ENCODE measurements at places on chromosomes 2 and 18.

DNA sequence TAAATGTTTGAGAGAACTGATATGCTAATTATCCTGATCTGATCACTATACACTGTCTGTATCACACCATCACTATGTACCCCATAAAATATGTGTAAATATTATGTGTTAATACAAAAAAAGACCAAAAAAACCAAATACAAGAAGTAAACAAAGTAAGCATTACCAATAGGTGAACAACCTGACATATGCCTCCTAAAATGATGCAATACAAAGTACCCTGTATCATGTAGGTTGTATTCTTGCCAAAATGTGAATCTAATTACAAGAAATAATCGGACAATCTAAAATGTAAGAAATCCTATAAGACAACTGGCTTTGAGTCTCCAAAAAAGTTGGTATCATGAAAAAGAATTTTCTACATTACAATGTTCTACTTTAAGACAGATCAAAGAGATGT is 7.8 kb downstream of the POLR1A start:
- DNase-seq = no peak

DNA sequence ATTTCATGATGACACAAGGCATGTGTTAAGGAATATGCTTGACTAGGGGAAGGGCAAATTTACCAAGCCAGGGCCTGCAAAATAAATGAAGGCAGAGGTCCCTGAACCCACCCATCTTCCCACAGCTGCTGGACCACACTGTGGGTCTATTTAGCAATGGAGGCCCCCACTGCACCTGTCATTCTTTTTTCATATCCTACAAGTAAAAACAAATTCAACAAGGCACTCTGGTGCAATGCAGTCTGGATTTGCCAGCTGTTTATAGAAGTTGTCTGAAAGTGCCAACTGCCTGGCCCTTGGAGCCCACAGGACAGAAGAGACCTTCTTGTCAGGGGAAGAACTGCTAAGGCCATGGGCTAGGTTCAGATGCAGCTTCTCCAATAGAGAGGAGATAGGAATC is 112.8 kb upstream of the ATL2 start:
- no peak for DNase-seq

GRCh38 chr18:8623549-8624106 is 14.4 kb downstream of the RAB12 start:
- peak; percentile 22 for DNase-seq

DNA sequence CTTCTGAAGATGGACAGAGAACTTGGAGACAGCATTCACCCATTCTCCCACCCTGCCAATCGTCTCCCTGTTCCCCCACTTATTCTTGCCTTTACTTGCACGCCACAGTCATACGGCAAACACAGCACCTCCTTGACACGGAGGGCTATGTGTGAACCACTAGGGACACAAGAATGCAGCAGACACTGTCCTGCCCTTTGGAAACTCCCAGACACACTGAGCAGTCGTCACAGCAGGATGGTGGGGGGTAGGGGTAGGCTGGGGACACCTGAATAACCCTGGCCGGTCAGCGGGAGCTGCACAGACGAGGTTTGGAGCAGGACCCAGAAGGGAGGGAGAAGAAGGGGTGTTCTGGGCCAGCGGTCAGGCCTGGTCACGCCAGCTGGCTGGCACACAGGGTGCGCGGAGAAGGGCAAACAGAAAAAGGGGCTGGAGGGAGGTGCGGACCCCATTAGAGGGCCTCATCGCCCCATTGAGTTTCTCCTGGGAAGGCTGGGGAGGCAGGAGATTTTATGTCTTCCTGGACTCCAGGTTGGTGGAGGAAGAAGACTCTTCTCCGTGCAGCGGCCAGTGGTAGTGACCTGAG is 40.0 kb upstream of the FOSL2 start:
- no peak for DNase-seq

DNA sequence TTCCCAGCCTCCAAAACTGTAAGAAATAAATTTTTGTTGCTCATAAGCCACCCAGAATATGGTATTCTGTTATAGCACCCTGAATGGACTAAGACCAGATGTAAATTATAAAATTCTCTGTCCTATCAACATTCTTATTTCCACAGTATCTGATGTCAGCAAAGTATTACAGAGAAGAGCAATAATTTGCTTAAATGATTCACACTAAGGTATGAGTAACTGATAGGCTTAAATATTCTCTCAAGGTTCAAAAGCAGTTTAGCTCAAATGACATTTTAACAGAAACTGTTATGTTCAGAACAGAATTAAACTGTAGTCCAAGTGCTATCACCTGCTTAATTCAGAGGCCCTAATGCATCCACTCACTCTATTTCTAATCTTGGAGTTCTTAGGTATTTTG is 12.8 kb downstream of the SESTD1 start:
- no peak for DNase-seq

GRCh38 chr2:98234776-98235175 is 111.5 kb upstream of the CNGA3 start:
- no peak for DNase-seq

- no peak for DNase-seq
Observed at GRCh38 chr2:232328516-232329460, 49.8 kb upstream of the ALPP start.

- DNase-seq = no peak
Observed at GRCh38 chr18:79942211-79942610, 9.2 kb downstream of the SLC66A2 start.

DNA sequence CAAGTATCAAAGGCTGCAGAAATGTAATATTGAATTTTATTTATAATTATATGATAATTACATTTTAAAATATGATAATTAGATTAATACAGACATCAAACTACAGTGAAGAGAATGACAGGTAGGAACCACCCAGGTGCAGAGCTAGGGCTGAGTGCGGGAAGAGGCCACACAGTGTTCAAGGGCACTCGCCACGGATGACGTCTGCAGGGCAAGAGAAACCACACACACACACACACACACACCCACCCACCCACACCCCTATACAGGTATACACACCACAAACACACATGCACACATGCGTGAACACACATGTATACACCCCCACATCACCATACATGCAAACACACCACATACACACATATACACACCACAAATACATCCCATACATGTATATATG is 41.2 kb downstream of the MBP start:
- DNase-seq = no peak

DNA sequence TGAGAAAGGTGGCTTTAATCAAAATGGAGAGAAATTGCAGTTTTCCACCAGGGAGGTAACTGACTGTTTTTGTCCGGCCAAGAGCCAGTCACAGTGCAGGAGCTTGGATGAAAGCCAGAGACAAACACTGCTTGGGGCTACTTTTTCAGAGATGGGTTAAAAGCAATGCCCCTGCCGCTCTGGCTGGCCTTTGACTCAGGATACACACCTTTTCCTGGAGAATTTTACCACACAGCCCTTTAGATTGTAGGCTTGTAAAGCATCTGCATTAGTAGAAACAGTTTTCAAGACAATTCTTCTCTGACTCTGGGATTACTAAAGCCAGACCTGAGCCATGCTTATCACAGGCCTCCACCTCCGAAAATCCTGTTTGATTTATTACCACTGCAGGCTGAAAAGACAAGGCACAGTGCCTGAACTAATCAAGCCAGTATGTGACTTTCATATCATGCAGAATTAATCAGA is 79.7 kb downstream of the CCBE1 start:
- DNase-seq = peak; percentile 15

- DNase-seq = no peak
Observed at GRCh38 chr18:24094561-24094960, 44.3 kb upstream of the CABYR start.

- no peak for DNase-seq
Observed at GRCh38 chr2:66202586-66202985, 232.3 kb upstream of the MEIS1 start.

- DNase-seq = no peak
Observed at GRCh38 chr2:86789687-86790133, 1.0 kb downstream of the CD8A start.

DNA sequence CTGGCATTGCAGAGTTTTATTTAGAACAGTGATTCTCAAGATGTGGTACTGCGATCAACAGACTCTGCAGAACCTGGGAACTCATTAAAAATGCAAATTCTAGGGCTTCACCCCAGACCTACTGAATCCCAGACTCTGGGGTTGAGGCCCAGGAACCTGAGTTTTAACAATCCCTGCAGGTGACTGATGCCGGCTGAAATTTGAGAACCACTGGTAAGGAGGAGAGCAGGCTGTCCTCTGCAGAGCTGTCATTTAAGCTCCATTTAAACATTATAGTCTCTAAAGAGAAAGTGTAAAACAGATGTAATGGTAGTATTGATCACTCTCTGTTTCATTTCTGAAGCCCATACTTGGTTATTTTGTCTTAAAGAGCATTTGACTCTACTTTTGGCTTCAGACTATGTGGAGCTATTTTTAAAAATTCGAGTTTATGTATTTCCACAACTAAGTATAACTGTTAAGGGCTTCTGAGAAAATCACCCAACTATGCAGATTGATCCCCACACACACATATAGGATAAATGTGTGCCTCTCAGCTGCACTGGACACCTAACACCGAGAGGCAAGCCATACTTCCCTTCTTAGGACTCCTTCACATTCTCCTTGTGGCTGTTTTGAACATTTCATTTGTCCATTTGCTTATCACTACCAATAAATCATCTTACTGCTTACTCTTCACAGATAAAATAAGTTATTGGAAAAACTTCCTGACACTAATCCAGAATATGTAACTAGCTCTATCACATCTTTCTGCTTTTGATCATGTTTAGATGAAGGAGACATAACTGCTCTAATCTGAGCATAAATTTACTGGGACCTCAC is 487.5 kb downstream of the DLGAP1 start:
- no peak for DNase-seq

GRCh38 chr18:78242254-78242643 is 737.4 kb upstream of the SALL3 start:
- DNase-seq = no peak

- no peak for DNase-seq
Observed at GRCh38 chr2:227163998-227164762, at the start of the genes COL4A3 and COL4A4. TSS of gene COL4A3 (plus strand) at chr2:227164624. CDS start at chr2:227164727, 103 bp downstream. TSS of gene COL4A4 (minus strand) at chr2:227164205. CDS start at chr2:227147483, 16,722 bp downstream.

GRCh38 chr18:48519431-48520100 is 19.3 kb upstream of the CTIF start:
- no peak for DNase-seq

GRCh38 chr2:170986566-170987258 is 57.7 kb downstream of the GORASP2 start:
- no peak for DNase-seq

GRCh38 chr2:43041661-43042360 is 184.6 kb downstream of the ZFP36L2 start:
- DNase-seq = peak; percentile 100

DNA sequence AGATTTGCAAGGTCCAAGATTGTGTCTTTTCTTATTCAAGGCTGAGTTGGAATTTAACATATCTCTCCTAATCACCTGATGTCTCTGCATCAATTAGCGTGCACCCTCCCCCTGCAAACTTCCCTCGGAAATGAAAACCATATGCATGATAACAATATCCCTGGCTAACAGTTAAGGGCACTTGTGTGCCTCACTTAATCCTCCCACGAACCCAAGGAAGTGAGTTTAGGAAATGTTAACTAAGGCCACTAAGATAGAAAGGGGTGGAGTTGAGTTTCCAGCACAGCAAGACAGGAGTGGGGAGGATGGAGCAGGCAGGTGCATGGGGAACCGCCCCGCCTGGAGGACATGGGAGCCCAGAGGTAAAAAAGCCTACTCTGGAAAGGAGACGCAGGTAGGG is 52.4 kb upstream of the PTMA start:
- DNase-seq = no peak

DNA sequence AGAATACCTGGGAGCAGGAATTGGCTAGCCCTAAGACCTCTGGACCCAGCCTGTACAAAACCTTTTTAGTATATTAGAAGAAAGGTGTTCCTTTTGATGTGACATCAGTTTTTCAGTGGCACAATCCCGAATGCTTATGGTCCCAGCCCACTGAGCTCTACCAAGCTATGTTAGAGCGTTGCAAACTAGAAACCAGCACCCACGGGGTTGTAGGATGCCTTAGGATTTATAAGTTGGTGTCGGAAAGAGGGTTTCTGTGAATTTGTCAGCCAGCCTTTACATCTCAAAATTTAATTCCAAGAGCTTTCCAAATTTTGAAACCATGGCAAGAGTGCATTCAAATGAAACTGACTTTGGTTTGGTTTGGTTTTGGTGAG is 499 bp upstream of the LMAN1 start:
- no peak for DNase-seq

DNA sequence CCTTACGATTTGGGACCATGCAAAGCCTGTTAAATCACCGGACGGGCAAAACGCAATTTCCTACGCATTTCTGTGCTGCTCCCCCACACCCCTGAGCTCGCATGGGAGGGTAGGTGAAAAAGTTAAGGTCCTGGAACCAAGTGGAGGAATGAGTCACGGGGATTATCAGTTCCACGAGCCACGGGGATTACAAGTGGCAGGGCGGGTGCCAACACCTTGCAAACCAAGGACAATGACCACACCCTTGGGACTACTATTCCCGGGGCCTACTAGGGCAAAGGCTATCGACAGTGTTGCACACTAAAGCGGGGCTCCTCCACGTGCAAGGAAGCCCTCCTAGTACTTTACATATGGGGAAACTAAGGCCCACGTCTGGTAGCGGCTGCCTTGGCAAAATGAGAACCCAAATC is 447 bp downstream of the RETSAT start:
- DNase-seq = peak; percentile 22

DNA sequence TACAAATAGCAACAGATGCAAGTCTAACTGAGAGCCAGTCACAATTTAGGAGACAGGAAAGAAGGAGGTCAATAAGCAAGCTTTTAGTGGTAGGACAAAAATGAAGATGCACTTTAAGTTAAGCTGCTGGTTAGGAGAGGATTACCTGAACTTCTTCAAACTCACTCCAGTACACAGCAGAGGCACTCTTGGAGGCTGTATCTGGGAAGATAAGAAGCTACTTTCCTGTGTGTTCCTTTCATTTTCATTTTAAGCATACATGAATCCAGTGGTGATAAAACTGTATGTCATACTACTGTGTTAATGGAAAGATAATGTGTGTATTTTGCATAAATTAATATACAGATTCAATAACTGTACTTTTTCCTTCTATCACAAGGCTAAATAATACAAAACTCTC is 49.6 kb downstream of the HYCC2 start:
- DNase-seq = no peak

DNA sequence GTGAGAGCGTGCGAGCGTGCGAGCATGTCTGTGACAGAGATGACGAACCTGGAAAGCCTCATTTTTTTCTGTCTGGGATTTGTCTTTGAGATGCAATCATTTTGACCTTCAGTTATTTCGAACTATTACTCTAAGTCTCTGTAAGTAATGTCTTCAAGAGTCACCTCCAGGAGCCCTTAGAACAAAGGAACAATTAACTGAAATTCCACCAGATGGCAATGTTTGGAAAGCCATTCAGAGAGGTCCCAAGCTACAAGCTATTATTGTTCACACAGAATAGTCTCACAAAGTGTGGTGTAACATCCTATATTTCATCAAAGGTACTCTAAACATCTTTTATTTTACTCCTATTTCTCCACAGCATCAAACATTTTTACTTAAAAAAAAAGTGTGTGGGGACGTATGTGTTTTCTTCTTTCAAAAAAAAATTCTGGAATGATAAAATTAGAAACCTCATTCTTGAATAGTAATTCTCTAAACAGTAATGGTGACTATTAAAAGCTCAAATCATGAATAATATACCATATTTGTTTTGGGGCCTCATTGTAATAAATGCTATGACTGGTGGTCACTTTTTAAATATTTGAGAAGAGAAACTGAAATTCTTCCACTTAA is 35.1 kb upstream of the MAPRE2 start:
- peak; percentile 55 for DNase-seq

GRCh38 chr18:10195529-10195928 is 258.9 kb upstream of the APCDD1 start:
- DNase-seq = no peak

GRCh38 chr2:67649331-67650261 is 252.5 kb downstream of the ETAA1 start:
- peak; percentile 95 for DNase-seq
